ENCODE measurements at places on chromosomes 1 and 21. TPM values are rescaled to one million over a fixed set of nuclear protein-coding genes. Genes with fewer than 3 reads are reported as not detected.

- no peak for DNase-seq
Observed at GRCh38 chr1:197065559-197065958, 1.5 kb downstream of the F13B start.

GRCh38 chr1:218488986-218489385 is 143.8 kb downstream of the TGFB2 start:
- no peak for DNase-seq

Gene KIAA0040
- total RNA-seq, result 51.0 TPM

GRCh38 chr1:178724728-178725465 is at the start of gene RALGPS2:
TSS of gene RALGPS2 (plus strand) at chr1:178725244. CDS start at chr1:178776765, 51,521 bp downstream.
- DNase-seq, result peak; percentile 66

Gene RABGGTB
- 97.2 TPM for total RNA-seq

Gene UQCRHL
- total RNA-seq, result 2.8 TPM

GRCh38 chr1:178037510-178038253 is 56.2 kb upstream of the RASAL2 start:
- DNase-seq, result no peak

Gene DCST1
- not detected for total RNA-seq
